Stimulated activated CD8-positive, alpha-beta memory T cell treated with anti-CD3 and anti-CD28 coated beads, Interleukin-15, amount 100 ng/mL, for 24 hours (primary cell): ENCODE measurements at places on chromosomes 1 and 21.

DNA sequence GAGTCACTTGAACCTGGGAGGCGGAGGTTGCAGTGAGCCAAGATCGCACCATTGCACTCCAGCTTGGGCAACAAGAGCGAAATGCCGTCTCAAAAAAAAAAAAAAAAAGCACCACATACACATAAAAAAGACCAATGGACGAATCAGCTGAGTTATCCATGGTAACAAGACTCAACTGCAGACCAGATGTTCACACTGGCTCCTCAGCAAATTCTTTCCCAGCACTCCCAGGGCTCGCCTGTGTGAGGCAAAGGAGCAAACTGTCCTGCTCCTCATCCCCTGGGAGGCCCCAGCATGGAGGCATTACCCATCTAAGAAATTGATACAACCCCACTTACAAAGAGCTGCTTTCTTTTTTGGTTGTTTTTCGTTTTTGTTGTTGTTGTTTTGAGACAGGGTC, 3.1 kb downstream of the TMEM234 start:
- DNase-seq, result no peak

DNA sequence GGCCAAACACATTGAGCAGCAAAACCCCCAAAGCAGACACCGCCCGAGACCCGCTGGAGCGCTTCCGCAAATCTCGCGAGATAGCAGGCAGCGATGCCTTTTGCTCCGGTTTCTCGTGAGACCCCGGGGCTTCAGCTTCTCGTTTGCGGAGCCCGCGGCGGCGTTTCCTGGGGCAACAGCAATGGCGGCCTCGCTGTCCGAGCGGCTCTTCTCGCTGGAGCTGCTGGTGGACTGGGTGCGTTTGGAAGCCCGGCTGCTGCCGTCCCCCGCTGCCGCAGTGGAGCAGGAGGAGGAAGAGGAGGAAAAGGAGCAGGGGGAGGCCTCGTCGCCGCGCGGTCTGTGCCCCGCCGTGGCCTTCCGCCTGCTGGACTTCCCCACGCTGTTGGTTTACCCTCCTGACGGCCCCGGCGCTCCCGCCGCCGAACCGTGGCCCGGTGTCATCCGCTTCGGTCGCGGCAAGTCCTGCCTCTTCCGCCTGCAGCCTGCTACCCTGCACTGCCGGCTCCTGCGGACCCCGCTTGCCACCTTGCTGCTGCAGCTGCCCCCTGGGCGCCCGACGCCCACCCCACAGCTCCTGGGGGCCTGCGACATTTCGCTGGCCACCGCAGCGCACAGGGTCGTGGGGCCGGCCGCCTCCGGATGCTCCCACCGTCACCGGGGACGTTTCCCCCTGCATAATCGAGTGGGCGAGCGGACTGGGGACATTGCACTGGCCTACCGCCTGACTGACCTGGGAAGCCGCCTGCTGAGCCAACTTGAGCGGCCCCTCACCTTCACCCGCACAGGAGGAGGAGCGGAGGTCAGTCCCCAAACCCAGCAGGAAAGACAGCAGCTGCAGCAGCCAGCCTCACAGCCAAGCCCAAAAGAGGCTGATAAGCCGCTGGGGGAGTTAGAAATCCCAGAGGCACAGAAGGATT, at the start of gene MAP10:
TSS of gene MAP10 (plus strand) at position 148 of the 917 bp plus-strand sequence. CDS start at position 182, 34 bp downstream.
- DNase-seq, result peak; percentile 44

- no peak for DNase-seq
These were observed 152.9 kb downstream of the ATP6V1G3 start for GRCh38 chr1:198387587-198387986.

GRCh38 chr21:31660591-31660990, 1.1 kb downstream of the SOD1 start:
- DNase-seq, result no peak

DNA sequence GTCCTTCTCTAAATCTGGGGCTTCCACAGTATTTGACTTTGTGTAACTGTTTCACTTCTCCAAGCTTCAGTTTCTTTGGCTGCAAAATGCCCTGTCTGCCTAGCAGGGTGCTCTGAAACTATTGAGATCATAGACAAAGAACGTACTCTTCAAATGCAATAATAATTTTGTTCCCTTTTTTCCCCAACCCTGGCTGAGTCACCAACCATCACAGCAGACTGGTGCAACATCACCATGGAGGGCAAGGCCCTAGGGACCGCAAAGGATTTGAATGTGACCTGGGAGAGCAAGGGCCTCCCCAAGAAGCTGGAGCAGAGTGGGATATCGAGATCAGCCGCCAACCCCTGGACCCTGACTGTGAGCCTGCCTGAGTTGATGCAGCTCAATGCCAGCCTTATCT, 115.0 kb downstream of the FCRL5 start:
- DNase-seq, result no peak

DNA sequence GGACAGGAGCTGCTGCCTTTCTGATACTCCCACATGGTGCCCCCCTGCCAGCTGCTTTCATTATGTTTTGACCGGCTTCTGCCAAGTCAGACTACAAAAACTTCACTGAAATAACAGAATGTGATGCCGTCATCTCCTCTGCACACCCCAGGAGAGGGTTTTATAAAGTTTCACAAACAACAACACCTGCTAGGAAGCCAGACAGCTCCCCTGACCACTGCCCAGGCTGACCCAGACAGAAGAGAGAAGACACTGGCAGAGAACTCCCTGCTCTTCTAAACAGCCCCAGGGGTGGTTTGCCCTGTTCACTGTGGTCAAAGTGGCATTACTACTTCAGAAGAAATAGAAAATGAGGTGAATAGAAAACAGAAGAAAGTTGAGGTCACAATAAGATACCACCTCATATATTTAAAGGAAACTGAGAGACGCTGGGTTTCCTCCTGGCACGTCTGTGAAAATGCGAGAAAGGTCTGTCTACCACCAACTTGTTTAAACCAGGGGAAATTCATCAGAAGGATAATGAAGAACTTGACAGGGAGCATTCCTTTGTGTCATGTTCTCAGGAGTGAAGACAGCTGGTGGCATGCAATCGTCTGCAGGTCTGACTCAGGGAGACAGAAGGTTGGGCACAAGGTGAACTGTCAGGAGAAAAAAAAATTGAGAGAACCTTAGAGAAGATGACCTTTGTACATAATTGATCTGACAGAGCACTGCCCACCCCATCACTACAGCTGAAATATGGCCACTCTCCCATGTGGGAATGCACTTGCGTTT, 119.0 kb upstream of the NFIA start:
- no peak for DNase-seq

DNA sequence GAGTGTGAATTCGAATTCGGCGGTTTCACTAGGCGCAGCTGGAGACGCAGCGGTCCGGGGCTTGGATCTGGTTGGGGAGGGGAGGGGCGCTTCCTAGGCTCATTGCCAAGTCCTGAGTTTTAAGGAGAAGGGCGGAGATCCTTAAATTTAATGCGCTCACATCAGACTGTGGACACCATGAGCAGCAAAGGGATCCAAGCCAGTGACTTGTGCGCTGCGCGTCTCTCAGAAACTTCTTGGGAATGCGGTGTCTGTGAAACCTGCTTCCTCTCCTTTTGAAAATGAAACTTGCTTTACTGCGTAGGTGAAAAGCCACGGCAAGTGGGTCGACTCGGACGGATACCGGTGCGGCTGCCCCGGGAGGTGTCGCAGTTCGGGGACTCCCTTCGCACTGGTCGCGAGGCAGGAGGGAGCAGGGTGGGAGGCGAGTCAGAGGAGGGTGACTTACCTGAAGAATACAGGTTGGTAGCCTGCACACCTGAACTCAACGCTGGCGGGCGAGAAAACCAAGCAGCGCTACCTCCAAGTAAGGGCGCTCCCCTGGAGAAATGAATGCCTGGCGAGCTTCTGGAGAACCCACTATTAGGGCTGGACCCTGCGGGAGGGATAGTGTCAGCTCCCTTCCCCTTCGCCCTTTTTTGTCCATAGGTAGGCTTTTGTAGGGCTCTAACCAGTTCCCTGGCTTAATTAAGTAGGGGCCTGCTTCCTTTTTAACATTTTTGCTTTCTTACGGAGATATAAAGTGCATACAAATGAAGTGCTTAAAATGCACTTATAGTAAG, 992 bp downstream of the TENT5C start:
- peak; percentile 23 for DNase-seq

- DNase-seq, result no peak
These were observed 21.5 kb downstream of the AK2 start for GRCh38 chr1:33015216-33015615.

DNA sequence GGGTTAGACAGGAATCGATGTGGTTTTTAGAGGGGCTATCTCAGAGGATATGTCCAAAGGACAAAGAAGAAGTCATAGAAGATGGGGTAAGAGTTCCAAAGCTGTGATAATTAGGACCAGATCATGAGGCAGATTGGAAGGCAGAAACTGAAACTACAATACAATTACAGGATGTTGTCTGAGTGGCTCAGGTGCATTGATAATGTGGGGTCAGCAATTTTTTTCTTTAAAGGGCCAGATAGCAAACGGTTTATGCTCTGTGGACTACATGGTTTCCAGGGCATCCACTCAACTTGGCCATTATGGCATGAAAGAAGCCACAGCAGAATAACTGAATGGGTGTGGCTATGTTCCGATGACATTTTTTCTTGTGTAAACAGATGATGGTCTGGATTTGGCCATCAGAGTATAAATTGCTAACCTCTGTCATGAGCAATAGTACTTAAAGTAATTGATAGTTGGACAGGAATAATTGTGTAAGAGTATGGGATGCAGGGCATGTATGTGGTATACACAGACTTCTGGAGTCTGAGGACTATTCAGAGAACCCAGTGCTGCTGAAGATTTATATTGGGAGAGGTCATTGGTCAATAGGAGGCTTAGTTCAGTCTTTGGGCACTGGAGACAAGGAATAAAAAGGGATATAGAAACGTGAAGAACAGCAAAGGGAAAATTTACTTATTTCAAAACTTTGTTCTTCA, 198.4 kb upstream of the ADGRL4 start:
- no peak for DNase-seq

GRCh38 chr1:218743861-218744505, 398.8 kb downstream of the TGFB2 start:
- DNase-seq, result no peak

DNA sequence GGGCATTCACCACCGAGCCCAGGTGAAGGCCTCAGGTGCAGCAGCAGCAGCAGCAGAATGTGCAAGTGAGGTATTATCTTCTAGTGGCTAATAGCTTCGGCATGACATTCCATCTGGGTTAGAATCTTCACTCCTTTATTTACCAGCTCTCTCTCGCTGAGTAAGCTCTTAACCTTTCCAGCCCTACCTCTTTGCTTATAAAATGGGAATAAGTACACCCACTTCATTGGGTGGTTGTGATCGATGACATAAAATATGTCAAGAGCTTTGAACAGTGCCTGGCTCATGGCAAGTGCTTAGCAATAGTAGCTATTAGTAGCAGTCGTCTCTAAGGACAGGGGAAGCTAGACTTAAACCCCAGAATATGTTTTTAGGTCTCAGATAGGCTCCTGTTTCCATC, 149.5 kb downstream of the NOS1AP start:
- DNase-seq, result no peak
